CD4-positive, alpha-beta T cell treated with Interleukin-12 subunit alpha and Interleukin-12 subunit beta, for 1 hour (primary cell): ENCODE measurements at places on chromosomes 11 and 22.
A peak's percentile ranks its signal among the peaks of the same experiment; 100 is the strongest.

GRCh38 chr22:41425660-41426365 is 20.8 kb downstream of the TOB2 start:
- peak; percentile 59 for DNase-seq

- DNase-seq = no peak
These were observed 558.4 kb downstream of the METTL15 start for GRCh38 chr11:28666632-28667031.

DNA sequence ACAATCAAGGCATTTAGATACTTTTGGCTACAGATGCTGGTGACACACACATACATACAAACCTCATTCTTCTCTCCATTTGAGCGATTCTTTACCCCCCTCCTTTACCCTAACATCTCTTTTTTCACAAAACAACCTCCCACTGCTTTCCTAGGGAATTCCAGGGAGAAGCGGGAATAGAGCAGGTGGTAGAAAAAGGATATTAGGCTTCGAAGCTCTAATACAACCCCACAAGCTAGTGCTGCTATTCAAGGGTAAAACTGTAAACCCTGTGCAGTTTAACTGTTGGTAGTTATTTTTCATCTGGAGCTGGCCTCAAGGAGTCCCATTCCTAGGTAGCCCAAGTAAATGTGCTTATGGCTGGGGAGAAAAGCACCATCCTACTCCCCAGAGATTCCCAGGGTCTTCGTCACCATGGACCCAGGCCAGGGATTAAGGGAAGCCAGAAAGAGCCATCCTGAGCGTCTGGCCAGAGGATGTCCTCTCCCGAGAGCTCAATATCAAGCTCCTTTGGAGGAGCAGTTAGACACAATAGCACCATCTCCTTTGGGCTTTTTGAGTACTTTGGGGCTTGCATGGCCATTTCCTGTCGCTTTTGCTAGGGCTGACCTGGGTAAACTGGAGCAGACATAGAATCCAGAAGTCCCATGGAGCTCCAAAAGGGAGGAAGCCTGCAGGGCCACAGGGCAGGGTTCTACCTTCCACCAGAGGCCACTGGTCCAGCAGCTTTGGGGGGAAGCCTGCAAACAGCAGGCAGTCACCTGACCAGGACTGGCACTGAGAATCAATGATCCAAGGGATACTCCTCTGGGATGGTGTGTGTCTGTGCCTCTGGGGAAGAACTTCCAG is 3.1 kb downstream of the MAML2 start:
- DNase-seq = no peak

DNA sequence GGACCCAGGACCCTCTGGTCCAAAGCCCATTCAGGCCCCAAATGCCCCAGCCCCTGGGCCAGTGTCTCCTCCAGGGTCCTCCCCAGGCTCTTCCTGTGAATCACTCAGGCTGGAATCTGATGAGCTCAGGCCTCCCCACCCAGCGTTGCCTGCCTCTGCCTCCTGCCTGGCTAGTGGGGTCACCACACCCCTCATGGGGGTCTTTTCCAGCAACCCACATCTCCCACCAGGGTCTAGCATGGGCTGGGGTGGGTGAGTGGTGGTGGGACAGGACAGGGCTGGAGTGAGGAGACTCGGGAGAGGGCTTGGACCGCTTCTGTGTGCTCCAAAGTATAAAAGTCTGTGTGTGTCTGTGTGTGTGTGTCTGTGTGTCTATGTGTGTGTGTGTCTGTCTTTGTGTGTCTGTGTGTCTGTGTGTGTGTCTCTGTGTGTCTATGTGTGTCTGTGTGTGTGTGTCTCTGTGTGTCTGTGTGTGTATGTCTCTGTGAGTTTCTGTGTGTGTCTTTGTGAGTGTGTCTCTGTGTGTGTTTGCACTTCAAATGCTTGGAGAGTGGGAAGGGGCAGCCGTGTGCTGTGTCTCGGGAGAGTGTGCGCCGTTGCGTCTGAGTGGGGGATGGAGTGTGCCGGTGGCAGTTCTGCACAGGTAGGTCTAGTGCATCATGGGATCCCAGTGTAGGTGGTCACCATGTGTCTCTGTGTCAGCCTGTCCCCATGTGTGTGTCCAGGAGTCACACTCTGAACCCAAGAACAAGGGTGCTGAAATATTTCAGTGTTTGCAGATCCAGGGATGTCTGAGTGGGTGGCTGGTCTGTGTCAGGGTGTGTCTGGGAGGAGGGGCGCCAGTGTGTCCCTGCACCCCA is 8.8 kb downstream of the RIN1 start:
- DNase-seq = no peak

DNA sequence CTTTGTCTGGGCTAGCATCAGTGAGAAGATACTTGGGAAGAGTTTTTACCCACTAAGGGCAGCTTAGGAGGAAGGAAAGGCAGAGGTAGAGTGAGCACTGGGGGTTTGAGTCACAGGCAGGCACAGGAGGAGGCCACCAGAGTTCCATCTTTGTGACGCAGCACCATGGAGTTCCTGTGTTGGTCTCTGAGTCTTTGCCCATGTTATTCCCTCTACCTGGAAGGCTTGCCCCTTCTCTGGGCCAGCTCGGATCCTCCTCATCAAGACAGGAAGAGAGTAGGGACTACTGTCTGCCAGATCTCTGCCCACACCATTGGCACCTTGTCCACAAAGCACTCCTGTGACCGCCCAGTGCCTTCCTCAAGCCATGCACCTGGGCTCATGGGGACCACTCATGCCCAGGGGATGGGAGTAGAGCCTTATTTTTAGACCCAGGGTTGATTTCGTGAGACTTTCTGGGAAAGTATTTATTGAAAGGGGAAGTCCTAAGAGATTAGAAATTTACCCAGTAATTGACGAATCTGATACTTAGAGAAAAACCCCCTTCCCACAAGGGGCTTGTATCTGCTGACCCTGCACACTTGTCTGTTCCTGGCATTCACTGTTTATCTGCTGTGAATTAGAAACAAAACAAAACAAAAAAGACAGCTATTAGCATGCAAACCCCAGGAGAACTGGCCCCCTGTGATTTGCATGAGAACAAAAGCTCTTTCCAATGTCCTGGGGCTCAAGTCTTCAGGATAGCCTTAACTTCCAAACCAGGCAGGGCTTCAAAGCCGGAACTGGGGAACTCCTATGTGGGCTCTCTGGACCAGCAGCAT is 35.9 kb upstream of the MYEOV start:
- DNase-seq = no peak

DNA sequence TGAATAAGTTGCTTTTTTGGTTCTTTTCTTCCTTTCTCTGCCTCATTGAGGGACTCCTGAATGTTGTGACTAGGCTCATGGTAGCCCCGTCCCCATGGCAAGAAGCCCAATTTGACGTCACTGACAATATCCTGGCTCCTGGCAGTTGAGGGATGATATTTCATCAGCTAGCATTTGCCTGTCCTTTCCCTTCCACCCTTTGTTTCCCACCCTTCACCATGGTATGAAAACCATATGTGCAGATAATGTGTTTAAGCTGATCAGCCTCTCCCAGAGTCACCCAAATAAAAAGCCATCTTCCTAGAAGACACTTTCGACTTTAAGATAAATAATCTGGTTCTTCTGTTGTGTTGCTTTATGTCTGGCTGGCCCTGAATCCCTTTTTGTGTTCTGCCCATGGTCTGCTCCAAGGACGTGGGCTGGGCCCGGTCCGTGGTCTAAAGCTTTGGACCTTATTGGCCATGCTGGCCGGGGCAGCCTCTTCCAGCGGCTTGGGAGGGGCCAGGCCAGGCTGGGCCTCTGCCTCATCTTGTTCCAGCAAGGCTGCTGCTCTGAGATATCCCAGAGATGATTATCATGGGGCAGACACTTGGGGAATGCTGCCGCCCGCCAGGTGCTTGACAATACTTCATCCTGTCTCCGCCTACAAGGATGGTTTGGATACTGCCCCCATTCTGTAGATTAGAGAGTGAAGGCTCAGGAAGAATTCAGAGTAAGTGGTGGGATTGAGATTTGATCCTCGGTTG is 5.1 kb downstream of the TSPAN18 start:
- no peak for DNase-seq

DNA sequence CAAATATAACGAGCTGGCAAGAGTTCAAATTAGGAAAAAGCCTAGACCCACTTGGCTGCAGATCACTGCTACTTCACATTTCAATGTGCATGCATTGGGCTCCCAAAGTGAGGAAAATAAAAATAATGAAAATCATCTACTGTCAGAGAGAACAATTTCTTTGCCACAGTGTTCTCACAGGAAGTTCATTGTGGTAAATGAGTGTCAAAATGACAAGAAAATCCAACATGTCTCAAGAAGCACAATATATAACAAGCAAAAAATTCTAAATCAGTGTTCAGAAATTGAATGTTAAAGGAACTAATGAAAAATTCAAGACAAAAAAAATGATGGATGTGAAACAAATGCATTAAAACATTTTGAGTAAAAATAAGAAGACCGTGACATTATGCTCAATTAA is 31.3 kb downstream of the RCN1 start:
- no peak for DNase-seq

DNA sequence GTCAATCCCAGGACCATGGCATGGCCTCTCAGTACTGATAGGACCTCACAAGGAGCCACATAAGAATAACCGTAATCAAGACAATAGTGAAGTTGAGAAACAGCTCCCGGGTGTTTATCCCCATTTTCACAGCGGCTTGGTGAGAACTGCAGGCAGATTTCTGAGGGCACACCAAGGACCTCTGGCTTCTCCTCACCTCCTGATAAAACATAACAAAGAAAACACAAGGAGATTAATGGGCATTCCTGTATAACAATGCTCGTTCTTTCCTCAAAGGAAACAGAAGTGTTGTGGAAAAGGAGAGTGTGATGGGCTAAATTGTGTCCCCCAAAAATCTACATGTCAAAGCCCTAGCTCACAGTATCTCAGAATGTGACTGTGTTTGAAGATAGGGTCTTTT is 4.0 kb downstream of the SLN start:
- DNase-seq = no peak

DNA sequence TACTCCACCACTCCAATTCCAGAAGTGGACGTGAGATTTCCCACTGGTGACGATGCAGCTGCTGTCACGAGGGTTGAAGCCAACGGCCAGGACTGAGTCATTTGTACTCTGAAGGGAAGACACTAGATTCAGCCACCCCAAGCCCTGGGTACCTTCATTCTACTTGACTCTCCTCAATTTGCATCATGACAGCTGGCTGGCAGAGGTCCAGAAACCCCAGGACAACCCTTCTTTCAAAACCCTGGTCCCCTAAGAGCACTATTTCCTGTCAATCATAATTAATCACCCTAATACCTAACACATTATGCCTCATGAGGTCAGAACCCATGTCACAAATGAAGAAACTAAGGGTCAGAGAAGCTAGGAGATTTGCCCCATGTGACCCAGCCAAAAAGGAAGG is 4.9 kb downstream of the EML3 start:
- no peak for DNase-seq

DNA sequence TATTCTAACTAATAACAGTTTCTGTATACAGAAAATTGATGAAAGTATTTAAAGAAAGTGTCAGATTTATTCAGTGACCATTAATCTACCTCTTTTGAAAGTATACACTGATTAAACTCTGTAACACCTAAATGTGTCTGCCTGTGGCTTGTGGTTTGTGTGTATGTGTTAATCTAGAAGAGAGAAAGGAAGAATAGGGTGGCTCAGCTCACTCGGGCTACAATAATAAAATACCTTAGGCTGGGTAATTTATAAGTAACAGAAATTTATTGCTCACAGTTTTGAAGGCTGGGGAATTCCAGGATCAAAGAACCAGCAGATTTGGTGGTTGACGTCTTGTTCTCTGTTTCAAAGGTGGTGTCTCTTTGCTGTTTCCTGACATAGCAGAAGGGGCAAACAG is 13.6 kb upstream of the OR5AS1 start:
- no peak for DNase-seq

DNA sequence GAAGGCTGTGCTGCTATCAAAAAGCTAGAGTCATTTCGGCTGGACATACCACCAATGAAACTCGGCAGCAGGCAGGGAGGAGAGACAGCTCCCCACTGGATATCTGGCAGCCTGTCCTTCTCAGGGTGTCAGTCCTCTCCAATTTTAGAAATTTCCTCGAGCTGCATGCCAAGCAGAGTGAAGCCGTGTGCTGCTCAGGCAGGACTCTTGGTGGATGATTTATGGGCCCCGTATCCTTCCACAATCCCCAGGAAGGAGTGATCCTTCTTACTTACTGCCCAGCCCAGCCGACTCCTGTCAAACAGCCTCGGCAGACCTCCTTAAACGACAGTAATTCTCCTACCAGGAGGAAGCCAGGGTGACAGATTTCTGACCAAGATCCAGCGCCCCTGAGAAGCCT is 410.4 kb downstream of the TENM4 start:
- DNase-seq = no peak

- DNase-seq = no peak
These were observed 19.1 kb downstream of the SPECC1L start for GRCh38 chr22:24289741-24290163.

DNA sequence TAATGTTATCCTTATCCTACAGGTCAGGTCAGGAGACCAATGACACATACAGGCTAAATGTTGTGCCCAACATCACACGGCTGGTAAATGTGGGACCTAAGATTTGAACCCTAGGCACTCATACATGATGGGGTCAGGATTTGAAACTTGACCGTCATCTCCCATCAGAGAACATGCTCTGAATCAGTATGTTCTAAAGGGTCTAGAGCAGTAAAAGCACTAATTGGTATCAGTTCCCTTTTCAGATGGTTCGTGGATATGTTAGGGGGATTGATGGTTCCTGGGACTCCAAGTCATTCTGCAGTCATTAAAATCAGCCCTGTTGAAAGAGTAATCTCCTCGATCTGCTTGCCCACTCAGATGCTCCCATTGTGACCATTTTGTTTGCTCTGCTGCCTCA is 65.5 kb downstream of the BMAL1 start:
- no peak for DNase-seq

DNA sequence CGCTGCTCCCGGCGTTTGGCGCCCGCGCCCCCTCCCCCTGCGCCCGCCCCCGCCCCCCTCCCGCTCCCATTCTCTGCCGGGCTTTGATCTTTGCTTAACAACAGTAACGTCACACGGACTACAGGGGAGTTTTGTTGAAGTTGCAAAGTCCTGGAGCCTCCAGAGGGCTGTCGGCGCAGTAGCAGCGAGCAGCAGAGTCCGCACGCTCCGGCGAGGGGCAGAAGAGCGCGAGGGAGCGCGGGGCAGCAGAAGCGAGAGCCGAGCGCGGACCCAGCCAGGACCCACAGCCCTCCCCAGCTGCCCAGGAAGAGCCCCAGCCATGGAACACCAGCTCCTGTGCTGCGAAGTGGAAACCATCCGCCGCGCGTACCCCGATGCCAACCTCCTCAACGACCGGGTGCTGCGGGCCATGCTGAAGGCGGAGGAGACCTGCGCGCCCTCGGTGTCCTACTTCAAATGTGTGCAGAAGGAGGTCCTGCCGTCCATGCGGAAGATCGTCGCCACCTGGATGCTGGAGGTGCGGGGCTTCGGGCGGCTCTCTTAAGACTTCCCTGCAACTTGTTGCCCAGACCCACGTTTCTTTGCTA is at the start of gene CCND1:
CCND1 (plus strand) TSS at position 162 of the 587 bp plus-strand sequence; CDS start at position 320, 158 bp downstream.
- peak; percentile 41 for DNase-seq

- no peak for DNase-seq
These were observed 118.5 kb upstream of the LDLRAD3 start for GRCh38 chr11:35825386-35825785.
